Renal cortex interstitium (tissue), 15 donors: ENCODE measurements at places on chromosomes 2 and 18.

- DNase-seq: no peak
These were observed 28.7 kb upstream of the MGAT5 start for GRCh38 chr2:134225173-134225572.

GRCh38 chr2:626491-627339, 50.5 kb downstream of the TMEM18 start:
- no peak for DNase-seq

DNA sequence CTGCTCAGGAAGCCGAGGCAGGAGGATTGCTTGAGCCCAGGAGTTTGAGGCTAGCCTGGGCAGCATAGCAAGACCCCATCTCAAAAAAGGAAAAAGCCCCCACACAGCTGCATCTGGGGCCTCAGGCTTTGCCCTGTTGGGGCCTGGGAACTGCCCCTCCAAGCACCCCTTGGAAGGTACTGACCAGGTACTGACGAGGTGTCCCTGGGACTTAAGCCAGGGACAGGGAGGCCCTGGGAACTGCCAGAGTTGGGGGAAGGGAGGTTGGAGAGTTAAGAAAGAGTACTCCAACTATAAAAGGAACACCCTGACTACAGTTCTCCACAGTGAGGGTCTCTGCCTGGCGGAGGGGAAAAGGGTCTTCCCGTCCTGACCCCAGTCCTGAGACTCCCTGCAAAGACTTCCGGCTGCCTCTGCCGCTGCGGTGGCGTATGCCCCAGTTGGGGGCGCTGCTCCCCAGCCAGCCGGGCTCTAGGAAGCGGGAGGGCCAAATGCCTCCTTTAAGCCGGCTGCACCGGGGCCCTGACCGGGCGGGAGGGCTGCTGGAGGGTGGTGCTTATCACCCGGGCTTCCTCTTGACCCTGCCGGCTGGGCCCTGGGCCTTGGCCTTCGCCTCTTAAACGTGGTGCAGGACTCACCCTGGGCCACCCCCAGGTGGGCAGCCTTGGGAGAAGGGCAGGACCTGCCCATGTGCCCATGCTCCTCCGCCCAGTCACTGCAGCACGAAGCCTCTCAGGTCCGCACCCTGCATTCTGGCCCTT, 12.8 kb downstream of the SLC30A3 start:
- no peak for DNase-seq

- no peak for DNase-seq
These were observed 195.7 kb downstream of the SMAD7 start for GRCh38 chr18:48754993-48755473.

DNA sequence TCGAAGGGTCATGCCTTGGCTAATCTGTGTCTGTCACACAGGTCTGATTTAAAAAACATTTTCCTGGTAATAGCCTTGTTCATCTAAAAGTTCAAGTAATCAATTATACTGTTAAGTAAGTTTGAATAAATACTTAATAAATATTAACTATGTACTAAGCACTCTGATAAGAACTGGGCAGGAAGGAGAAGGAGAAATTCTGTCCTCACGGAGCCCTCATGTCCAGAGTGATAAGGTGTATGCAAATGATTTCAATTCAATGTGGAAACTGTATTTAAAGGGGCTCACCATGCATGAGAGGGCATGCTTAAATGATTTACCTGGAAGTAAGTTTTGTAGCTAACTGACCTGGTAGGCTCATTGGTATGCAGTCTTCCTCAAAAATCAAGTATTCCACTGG, 94.0 kb upstream of the LYPD6 start:
- DNase-seq: no peak

- no peak for DNase-seq
These were observed 31.3 kb downstream of the PLB1 start for GRCh38 chr2:28527196-28527595.

DNA sequence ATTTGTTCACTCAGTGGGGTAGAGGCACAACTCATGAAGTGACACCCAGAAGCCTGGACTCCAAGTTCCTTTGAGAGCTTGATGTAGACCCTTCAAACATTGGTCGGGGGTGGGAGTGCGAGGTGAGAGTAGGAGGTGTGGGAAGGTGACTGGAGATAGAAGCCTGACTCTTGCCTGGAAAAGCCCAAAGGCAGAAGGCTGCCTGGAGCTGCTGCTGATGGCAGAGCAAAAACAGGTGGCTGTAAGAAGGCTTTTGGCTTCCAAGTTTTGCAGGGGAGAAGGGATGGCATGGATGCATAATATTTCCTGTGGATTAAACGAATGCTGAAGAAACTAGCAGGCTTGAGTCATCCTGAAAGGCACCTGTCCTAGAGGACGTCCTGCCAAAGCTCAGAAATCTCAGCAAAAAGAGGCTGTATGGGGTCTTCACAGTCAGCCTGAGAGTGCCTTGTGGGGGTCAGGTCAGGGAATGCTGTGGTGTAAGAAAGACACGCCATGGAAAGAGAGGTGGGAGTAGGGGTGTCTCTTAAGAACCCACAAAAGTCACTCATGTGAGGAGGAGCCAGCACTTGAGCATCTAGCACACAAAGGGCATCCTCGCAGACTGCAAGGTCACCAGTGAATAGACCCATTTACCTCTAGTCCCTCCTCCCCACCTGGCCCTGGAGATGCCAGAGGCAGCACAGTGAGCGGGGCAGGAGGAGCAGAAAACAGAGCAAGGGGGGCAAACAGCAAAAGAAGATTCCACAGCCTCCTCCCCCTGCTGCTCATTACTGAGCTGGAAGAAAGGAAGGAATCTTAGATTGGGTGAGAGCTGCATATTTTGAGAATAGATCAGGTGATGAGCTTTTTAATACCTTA, 37.5 kb downstream of the FASTKD2 start:
- no peak for DNase-seq

DNA sequence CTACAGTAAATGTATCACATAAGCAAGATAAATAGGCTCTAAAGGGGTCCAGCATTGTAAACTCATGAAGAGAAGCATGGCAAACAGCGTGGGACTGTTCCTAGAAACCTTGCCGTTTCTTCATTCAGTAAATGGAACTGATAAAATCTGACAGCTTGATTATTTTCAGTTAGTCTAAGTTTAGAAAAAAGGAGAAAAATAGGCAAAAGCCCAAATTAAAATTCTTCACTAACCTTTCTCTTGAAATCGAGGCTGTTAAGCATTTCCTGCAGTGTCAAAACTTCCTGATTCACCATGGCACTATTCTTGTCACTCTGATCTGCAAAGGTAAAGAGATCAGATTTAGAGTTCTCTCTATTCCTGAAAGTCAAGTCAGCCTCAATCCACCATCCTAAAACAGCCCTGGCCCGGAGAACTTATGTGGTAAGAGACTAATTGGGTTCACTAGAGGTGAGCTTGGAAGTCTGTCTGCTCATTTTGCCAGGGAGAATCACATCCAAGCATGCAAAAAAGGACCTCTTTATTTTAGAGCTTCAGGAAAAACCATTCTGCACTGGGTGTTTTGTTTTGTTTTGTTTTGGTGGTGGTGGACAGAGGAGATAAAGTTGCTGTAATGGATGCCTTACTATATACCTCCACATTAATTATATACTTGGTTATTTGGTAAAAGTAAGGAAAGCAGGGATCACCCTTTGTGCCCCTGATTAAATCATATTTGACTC, 52.4 kb upstream of the STAT1 start:
- DNase-seq: no peak

- DNase-seq: no peak
These were observed 117.0 kb downstream of the RBMS1 start for GRCh38 chr2:160376576-160376975.

DNA sequence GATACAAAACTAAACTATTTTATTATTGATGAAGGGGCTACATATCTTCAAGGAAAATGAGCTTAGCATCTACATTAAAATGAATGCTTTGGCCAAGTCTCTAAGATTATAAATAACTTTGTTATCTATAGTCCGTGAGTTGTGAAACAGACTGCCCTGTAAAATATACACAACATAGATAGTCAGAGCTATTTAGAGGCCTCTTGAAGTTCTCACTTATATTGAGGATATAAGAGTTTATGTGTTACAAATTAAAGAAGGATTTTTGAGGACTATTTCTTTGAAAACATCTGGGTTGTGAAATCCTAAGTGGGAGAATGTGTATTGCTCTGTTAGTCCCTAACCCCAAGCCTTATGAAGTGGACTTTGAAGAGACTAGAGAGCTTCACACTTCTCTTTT, 292.0 kb upstream of the CDH2 start:
- no peak for DNase-seq

DNA sequence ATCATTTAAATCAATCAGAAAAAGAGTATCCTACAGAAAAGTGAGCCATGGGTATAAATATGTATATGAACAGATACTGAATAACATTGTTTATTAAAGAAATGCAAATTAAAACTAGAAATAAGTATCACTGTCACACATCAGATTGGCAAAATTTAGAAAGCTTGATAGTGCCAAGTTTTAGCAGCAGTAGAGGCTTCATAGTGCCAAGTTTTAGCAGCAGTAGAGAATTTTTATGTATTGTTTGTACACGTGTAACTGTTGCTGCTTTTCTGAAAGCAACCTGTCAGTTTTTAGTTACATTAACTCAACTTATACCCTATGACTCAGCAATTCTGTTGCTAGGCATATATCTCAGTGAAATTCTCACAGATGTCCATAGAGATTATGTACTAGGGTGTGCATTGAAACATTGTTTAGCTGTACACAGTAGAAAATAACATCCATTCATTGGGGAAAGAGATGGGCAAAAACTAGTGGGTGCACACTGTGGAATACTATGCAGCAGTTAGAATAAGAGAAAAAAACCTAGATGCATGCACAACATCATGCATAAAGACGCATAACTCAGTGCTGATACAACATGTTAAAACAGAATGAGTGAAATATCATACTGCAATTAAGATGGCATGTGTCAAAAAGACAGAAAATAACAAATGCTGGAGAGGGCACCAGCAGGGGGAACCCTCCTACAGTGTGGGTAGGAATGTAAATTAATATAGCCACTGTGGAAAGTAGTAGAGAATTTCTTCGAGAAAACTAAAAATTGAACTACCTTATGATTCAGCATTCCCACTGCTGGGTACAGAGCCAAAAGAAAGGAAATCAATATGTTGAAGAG, 294.5 kb upstream of the NT5C1B start:
- no peak for DNase-seq

GRCh38 chr2:176385838-176386237, 116.6 kb downstream of the MTX2 start:
- no peak for DNase-seq

DNA sequence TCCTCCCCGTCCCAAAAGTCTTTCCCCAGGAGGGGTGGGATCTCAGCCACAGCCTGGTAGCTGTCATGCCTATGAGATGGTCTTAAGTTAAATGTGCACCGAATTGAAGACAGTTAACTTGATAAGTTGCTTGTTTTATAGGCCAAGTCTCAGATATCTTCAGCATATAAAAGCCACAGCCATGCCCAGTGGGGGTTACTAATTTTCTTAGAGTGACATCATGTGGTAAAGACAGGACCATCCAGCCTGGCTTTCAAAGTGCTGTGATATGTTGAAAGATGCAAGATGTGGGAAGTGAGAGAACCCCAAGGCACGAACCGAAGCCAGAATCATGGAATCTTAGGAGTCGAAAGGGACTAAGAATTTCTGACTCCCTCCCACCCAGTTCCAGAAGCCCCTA, 42.1 kb upstream of the FAM124B start:
- DNase-seq: no peak

- no peak for DNase-seq
These were observed 27.8 kb downstream of the CRACDL start for GRCh38 chr2:98907966-98908905.

DNA sequence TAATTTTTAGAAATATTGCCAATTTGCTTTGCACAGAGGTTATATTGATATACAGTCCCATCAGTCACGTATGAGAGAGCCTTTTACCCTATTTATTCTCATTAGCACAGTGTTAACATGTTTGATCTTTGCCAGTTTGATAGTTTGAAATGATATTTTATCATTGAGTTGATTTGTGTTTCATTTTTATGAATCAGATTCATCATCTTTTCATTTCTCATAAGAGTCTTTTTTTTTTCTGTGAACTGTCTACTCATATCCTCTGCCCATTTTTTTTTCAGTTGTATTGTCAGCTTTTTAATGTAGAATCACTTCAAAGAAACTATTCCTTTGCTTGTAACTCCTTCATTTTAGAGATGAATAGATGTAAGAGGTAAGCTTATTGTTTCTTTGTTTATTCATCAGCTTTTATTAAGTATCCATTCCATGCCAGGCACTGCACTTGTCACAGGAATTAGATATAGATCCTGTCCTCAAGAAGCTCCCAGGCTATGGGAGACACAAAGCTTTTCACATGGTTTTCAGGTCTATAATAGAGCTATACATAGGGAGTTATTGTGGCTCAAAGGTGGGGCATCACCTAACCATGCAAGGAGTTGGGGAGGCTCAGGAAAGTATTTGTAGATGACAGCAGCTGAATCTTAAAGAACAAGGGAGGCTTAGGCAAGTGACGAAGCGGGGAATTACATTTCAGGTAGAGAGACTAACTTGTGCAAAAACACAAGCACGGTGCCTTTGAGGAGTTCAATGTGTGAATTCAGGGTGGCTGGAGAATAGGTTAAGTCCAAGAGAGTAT, 42.1 kb downstream of the CD28 start:
- DNase-seq: no peak
